Ascending aorta (tissue), 2 donors: ENCODE measurements at places on chromosomes 5 and 9.

GRCh38 chr9:35745569-35745968 is 3.5 kb downstream of the GBA2 start:
- peak; percentile 30 for DNase-seq

GRCh38 chr5:80507663-80508062 is 19.8 kb downstream of the FAM151B start:
- DNase-seq: no peak

GRCh38 chr5:157300564-157300963 is 34.6 kb downstream of the CYFIP2 start:
- no peak for DNase-seq

- no peak for DNase-seq
These were observed 7.8 kb upstream of the SLC6A19 start for GRCh38 chr5:1193591-1193985.

- no peak for DNase-seq
These were observed 85.9 kb downstream of the GNA14 start for GRCh38 chr9:77562019-77562748.

- no peak for DNase-seq
These were observed 110.7 kb upstream of the TRIM32 start for GRCh38 chr9:116576386-116576785.

- no peak for DNase-seq
These were observed 176.1 kb upstream of the RASEF start for GRCh38 chr9:83238871-83239640.

- DNase-seq: no peak
These were observed 16.7 kb downstream of the CDHR2 start for GRCh38 chr5:176565760-176566288.

- no peak for DNase-seq
These were observed 116.0 kb upstream of the IRX2 start for GRCh38 chr5:2867373-2867933.

GRCh38 chr5:165630261-165630778 is 2124.9 kb downstream of the MAT2B start:
- DNase-seq: no peak

DNA sequence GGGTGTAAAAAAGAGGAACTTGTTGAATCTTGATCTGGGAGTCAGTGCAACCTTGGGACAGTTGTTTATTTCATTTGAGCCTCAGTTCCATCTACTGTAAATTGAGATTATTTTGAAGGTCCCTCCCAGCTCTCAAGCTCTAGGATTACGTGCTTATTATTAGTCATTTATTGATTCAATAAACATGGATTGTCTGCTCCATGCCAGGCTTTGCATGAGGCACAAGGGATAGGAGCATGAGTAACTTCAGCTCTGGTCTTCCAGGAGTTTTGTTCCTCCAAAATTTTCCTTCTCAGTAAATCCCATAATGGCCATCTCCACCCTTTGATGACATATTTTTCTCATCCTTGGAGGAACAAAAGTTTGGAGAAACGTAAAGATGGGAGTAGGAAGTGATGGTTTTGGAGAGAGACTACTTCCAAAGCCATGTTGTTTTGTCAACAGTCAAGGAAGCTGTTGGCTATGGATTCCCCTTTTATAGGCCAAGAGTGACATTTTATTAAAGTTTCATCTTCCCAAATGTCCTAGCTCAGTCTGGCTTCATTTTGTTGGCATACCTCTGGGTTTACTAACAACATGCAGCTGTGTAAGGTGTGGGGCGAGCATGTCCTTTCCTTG is 244.6 kb downstream of the DMRT2 start:
- DNase-seq: no peak

DNA sequence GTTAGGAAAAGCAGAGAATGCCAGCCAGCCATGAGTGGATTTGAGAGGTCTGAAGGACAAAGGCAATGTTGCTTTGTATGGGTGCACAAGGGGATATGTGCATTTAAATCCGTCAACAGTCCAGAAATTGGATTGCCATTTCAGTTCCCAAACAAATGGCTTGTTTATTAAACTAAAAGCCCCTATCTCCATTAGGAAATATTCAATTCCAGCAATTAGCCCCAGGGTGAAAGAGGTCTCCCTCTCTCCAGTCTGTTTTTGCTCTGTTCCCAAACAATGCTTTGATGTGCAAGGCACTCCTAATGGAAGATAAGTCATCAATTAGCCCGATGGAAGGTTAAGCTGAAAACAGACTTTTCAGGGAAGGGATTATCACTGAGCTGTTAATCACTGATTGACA is 101.3 kb downstream of the C9orf152 start:
- no peak for DNase-seq

DNA sequence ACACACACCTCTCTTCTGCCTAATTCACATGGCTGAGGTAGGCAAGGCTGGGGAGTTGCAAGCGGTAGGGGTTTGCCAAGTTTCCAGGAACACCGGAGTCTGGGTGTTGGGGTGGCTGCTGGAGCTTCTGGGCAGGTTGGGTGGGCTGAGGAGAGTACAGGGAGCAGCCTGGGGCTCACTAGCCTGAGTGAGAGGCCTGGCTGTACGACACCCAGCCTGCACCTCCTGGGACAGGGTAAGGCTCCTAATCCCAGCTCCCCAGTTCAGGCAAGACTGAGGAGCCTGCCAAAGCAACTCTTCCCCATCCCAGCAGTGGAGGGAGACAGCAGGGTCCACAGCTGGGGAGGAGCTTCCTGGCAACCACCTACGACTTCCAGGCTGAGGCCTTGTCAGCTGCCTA is 8.0 kb downstream of the SPAAR start:
- no peak for DNase-seq

- no peak for DNase-seq
These were observed 80.0 kb upstream of the OTULINL start for GRCh38 chr5:14501353-14502293.

DNA sequence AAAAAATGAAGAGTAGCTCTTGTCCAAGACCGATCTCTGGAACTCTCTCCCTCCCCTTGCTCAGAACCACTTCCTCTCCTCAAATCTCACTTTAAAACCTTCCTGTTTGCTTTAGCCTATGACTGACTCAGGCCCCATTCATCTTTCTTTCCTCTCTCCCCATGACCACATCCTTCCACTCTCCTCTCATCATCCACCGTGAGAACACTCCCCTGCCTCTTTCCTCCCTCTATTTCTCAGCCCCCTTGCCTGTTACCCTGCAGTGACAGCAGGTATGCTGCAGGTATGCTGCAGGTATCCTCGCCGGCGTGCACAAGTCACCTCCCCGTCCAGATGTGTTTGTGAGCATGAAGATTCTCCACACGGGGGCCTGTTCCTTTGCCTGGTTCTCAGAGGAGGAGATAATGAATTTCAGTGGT is 505.3 kb downstream of the CCDC171 start:
- no peak for DNase-seq

DNA sequence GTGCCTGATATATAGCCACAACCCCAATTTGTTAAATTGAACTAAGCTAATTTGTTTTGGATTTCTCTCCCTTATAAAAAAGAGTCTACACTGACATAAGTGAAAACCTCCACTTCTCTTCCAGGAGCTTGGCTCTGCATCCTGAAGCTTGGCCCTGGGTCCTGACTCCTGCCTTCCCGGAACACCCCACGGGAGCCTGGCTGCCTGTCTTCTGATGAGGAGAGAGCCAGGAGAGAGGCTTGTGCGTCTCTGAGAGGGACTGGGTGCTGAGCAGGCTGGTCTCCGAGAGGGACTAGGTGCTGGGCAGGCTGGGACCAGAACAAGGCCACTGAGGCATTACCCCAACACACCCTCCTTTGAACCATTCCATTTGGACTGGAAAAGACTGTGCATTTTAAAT is 6.5 kb upstream of the PTGES start:
- no peak for DNase-seq
